IgD-negative memory B cell (primary cell): ENCODE measurements at places on chromosomes 12 and 14. TPM values are rescaled to one million over a fixed set of nuclear protein-coding genes. Genes with fewer than 3 reads are reported as not detected.

OAS2 gene
- polyA plus RNA-seq = 44.7 TPM

CMA1 gene
- not detected for polyA plus RNA-seq

HCAR2 gene
- not detected for polyA plus RNA-seq

STXBP6 gene
- not detected for polyA plus RNA-seq

PRR4 gene
- 3.5 TPM for polyA plus RNA-seq
